Type B pancreatic cell (in vitro differentiated cells): ENCODE measurements at places on chromosomes 11 and 22.

DNA sequence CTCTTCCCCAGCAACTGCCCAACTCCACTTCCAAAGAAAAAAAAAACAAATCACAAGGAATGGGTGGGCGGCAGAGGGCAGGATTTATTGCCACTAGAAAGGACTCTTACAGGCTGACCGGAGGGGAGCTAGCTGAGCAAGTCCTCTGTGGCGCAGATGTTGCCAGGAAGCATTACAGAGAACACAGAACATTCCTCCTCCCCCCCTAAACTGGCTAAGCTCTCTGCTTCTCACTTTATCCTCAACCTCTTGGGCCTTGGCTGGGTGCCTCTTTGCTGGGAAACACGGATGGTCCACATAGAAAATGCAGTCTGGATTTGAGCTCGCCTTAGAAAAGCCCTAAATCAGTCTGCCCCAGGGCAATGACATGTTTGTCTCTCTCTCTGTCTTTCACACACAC is 12.6 kb upstream of the FJX1 start:
- no peak for DNase-seq

- no peak for DNase-seq
Observed at GRCh38 chr11:48163360-48164100, 53.1 kb upstream of the OR4B1 start.

- no peak for DNase-seq
Observed at GRCh38 chr11:2557381-2557780, 112.6 kb downstream of the KCNQ1 start.

GRCh38 chr11:73350908-73351636 is 25.1 kb upstream of the RELT start:
- no peak for DNase-seq

GRCh38 chr11:107608809-107609208 is 17.9 kb downstream of the ELMOD1 start:
- DNase-seq = no peak

- DNase-seq = no peak
Observed at GRCh38 chr22:32605576-32605975, 131.0 kb downstream of the FBXO7 start.

DNA sequence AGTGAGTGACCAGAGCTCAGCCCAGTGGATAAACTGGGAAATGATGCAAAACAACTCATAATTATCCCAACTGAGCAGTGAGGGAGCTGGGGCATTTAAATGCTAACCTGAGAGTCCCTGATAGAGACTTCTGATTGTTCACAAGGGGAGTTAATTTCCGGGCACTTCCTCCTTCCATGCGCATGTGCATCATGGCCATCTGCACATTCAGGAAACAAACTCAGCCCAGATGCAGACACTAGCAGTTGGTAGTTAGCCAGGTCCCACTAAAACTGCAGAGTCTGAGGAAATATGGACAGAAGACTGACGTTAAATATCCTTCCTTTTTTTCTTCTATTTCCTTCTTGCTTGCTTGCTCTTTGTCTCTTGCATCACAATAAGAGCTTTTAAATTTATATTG is 852.1 kb upstream of the LRRC4C start:
- DNase-seq = no peak

DNA sequence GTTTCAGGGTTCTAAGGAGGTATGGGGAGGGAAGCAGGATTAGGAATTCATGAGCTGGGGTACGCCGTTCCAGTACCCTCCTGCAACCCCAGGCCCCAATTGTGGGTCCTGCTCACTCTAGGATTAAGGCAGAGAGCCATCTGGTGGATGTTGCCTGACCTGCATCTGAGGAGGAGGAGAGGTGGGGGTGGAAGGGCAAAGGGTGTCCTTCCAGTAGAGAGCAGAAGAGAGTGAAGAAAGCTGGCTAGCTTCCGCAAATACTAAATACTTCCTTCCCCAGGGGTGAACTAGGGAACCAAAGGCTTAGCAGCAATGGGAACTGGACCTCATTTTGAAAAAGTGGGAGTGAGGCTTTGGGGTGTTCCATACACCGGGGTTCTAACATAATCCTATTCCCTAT is 10.6 kb downstream of the LRRC51 start:
- no peak for DNase-seq

- DNase-seq = no peak
Observed at GRCh38 chr22:42300259-42301076, 30.0 kb upstream of the TCF20 start.

GRCh38 chr11:119533921-119534736 is 111.2 kb upstream of the THY1 start:
- DNase-seq = no peak

GRCh38 chr11:57377107-57377506 is 3.8 kb downstream of the PRG3 start:
- DNase-seq = no peak

DNA sequence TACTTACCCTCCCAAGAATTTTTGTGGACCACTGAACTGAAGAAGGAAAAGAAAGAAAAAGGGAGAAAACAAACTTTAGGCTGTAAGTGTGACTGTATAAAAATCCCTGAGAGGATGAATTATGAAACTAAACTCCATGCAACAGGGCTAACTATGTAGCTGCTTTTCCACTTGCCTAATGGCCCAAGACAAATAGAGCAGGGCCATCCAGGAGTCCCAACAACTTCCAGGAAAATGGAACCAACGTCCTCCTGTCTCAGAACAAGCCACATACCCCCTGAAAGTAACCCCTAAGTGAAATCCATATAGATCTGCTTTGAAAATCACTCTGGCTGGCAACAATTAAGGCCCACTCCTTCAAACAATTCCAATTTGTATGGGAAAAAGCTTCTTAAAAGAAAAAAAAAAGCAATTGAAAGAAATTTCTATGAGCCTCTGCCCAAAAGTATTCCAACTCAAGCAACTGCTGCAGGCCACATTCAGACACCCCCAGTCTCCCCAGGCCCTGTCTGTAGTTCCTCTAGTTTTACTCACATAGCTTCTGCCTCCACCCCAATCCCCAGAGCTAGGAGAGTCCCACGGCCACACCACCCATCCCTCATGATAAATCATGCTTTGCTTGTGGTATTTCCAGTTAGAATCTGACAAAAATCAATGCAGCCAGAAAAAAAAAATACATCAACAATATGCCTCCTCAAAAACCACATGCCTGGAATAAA is 12.7 kb downstream of the RBFOX2 start:
- DNase-seq = no peak

- DNase-seq = no peak
Observed at GRCh38 chr11:44570411-44571155, 5.1 kb downstream of the CD82 start.

DNA sequence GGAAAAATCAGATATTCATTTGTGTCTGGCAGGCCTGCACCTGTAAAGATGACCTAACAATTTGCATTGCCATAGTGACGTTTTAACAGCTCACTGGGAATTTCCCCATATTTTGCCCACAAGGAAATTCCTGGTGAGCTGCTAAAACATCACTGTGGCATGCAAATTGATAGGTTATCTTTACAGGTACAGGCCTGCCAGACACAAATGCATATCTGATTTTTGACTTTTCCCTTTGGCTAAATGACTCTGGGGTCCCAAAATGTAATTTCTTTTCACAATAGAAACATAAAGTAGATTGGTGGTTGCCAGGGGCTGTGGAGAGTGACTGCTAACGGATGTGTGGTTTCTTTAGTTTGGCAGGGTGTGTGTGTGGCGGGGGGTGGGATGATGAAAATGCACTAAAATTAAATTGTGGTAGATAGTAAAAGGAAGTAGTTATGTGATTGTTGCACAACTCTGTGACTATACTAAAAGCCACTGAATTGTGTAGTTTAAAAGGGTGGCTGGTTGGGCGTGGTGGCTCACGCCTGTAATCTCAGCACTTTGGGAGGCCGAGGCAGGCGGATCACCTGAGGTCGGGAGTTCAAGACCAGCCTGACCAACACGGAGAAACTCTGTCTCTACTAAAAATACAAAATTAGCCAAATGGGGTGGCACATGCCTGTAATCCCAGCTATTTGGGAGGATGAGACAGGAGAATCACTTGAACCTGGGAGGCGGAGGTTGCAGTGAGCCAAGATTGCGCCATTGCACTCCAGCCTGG is 18.5 kb upstream of the FEZ1 start:
- DNase-seq = no peak

GRCh38 chr11:75320643-75321042 is 30.8 kb downstream of the ARRB1 start:
- DNase-seq = no peak

DNA sequence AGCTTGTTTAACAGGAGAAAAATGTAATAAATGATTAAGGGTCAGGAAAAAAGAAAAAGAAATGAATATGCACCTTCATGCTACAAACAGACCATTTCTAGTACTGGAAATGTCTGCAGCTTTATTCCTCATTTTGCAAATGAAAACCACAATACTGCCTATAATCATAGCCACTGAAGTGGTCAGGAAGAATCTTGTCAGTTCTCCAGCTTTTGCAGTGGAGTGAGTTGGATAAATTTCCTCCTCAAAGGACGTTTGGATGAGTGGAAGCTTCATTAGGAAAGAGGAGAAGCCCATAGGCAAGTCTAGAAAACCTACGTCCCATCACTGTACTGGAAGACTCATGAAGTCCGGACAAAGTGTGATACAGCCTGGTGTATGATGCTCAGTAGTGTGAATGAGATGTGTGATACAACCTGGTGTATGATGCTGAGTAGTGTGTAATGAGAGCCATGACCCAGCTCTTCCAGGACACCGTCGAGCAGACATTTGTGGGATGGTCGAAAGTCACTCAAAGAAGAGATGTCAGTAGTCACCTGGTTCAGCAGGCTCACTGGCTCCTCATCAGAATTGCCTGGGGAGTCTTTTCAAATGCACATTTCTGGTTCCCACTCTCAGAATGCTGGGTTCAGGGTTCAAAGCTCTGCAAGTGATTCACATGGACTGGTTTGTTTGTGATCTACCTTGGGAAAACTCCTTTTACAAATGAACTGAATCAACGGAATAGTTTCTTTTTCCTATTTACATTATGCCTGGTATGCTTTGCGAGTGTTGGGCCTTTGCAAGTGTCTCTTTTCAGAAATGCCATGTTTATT is 101.3 kb downstream of the PDHX start:
- no peak for DNase-seq

- no peak for DNase-seq
Observed at GRCh38 chr22:43892183-43892894, 526 bp upstream of the PNPLA5 start.

DNA sequence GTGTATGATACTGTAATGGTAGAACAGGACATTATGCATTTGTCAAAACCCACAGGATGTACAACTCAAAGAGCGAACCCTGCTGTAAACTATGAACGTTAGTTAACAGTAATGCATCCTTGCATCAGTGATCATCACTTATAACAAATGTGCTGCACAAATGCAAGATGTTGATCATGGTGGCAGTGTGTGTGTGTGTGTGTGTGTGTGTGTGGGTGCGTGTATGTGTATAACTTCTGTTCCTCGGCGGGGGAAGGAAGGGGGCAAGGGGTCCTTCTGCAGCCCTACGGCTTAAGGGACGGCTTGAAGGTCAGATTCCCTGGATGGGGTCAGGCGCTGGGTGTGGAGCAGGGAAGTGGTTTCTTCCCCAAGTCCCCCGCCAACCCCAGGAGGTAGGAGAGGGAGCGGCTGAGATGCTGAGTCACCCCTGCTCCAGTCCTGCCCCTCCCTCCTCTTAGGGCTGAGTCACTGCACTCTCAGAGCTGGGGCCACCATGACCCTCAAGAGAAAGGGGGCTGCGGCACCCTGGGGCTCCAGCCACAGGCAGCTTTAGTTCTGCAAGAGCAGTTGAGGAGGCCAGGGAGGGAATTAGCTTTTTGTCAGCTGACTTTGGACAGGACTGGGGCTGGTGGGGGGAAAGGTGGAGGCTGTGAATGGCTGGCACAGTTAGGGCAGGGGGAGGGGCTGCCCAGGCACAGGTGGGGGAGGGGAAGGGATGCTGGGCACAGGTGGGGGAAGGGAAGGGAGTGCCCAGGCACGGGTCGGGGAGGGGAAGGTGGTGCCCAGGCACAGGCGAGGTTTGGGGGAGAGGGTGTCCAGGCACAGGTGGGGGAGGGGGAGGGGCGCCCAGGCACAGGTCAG is 8.8 kb upstream of the CTSD start:
- DNase-seq = no peak

DNA sequence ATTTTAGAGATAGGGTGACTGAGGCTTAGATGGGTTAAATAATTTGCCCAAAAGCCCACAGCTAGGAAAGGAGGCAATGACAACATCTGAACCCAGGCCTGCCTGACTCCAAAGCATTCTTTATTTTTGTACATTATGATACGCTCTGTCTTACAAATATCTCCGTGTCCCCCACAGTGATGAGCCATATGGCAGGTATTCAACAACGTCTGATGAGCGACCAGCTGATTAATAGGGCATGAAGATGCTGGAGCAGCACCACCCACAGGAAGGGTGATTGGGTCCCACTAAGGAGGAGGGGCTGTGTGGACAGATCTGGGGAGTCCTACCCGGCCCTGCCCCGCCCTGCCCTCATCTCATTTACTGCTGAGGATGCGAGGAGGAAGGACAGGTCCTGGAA is 380.6 kb downstream of the CADM1 start:
- DNase-seq = no peak

- DNase-seq = no peak
Observed at GRCh38 chr11:19557185-19557584, 155.5 kb upstream of the NAV2 start.

DNA sequence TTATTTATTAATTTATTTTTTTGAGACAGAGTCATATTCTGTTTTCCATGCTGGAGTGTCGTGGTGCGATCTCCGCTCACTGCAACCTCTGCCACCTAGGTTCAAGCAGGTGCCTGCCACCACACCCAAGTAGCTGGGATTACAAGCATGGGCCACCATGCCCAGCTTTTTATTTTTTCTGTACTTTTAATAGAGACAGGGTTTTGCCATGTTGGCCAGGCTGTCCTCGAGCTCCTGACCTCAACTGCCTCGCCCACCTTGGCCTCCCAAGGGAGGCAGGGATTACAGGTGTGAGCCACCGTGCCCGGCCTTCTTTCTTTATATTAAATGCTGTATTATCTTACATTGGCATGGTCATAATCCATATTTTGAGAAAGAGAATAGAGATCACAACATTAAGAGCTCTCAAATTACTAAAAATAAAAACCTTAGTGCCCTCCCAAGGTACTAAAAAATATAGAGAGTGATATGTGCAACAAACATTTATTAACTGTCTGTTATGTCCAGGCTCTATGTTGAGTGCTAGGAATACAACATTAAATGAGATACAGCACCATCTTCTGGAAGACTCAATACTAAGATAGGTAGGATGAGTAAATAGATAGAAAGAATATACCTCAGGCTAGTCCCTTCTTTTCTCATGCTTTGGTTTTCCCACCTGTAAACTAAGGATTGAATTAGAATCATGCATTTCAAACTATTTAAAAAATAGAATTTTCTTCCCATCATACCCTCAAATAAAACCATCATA is 84.1 kb downstream of the BBOX1 start:
- DNase-seq = no peak
